ENCODE measurements at places on chromosomes 11 and 22.

DNA sequence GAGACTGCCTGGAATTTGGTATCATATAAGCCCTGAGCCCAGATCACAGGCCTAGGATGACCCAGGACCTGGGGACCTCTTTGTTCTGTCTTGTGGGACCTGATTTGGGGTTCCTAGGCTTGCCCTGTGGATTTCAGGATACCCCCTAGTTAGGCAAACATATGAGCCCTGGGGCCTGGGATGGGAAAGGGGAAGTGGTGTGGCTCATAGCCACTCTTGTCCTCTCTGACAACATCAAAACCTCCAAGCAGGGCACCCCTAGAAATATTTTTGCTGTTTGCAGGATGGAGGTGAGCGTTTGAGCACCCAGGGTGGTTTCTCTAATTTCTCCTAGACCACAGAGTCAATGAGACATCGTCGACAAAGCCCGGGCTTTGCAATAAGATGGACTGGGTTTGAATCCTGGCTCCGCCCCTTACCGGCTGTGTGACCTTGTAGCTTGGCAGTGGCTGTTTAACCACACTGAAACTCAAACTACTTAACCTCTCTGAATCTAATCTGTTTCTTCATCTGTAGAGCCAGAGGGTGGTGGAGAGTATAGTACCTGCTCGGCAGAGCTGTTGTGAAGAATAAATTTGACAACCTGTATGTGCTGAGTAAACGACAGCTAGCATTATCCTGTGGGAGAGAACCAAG is 5.3 kb upstream of the LRRC10B start:
- DNase-seq = peak; percentile 68

DNA sequence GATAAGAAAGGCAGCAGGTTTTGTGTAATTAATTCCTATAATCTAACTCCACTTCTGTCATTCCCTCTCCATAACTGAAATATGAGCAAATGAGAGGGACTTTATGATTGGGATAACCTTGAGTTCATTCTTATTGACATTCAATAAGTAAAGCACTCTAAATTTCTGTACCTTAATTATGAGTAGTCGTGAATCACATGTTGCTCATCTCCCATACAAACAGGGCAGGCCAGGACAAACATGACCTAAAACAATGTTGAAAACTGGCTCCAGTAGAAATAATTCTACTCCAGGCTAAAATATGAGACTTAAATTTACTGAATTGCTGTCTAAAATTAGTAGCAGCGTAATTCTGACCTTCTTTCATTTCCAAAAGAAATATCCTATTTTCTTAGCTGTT is 505.4 kb downstream of the NELL1 start:
- DNase-seq = no peak

GRCh38 chr11:103811870-103812455 is 224.5 kb upstream of the DDI1 start:
- DNase-seq = no peak

DNA sequence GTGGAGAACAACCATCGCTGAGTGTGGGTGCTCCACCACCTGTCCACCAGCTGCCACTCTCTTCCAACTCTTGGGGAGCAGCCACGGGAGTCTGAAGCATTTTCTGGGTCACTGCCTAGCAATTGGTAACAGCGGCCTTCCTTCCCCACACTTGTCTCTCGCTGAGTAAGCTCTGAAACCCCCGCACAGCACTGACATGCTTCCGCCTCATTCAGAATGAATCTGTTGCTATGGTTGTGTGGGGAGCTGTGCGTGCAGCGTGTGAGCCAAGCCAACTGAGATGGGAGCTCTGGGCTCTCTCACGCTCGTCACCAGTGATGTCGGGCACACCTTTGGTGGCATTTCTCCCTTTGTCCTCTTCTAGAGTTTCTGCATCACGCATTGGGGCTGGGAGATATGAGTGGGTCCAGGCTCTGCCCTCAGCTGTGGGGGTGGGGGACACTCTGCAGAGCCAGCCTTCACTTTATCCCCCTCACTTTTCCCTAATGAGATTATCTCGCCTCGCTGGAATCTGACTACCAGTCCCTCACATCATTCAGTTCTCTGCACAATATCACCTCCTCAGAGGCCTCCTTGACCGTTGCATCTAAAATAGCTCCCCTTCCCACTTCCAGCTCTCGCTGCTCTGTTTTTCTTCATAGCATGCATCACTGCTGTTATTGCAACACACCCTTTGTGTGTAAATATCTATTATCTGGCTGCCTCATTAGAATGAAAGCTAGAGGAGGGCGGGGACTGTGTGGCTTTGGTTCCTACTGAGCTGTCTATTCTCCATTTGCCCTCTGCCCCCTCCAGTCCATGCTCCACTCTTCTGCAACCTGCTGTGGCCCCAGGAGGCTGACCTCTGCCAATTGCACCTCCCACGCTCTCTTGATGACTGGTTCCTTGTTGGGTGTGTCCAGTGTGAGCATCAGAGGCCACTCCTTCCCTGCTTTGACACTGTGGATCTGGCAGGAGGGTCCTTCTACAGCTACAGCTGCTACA is 569.9 kb upstream of the CADM1 start:
- no peak for DNase-seq

DNA sequence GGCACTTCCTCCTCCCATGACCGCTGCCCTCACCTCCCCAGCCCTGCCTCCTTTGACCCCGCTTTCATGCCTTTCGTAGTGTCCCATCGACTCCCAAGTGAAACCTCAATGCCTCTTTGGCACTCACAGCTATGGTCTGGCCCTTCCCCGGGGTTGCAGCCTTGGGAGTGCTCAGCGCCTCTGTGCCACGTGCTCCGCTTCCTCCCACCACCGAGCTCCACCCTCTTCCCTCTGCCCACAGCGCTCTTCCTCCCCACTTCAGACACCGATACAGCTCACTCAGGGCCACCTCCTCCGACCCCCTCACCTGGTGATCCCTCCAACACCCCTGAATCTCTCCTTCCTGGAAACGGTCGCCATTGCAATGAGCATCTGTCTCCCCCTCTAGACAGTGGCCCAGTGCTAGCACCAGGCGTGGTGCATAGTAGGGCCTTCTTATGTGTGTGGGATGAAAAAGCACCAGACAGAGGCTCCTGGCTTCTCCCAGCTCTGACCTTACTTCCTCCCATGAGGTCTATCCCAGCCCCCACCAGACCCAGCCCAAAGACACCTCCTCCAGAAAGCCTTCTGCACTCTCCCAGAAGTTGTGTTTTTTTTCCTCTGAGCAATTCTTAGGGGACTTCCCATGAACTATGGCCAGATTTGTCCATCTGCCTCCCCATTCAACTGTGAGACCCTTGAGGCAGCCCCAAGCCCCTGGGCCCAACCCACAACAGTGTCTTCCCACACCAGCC is 16.4 kb upstream of the SCGB1A1 start:
- peak; percentile 41 for DNase-seq

GRCh38 chr22:48699511-48699910 is 1128.2 kb downstream of the BRD1 start:
- no peak for DNase-seq

DNA sequence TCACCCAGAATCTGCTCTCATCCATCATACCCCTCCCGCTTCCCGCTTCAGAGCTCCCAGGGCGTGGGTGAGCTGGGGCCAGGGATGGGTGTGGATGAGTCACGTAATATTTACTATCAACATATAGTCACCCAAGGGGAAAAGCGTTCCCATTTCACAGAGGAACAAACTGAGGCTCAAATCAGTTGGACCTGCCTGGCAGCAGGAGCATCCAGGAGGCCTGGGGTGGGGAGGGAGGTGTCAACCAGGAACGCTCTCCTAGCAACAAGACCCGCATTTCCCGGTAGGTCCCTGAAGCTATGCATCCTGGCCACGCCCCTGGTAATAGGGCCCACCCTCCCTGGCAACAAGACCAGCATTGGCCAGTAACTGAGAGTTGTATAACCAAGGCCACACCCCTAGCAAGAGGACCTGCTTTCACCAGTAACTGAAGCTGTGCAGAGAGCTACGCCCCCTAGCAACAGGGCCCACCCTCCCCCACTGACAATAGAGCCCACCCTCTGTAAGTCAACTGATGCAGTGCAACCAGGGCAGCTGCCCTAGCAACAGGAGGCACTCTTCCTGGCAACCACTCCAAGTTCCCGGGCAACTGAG is 32.7 kb upstream of the TXNRD2 start:
- peak; percentile 94 for DNase-seq

DNA sequence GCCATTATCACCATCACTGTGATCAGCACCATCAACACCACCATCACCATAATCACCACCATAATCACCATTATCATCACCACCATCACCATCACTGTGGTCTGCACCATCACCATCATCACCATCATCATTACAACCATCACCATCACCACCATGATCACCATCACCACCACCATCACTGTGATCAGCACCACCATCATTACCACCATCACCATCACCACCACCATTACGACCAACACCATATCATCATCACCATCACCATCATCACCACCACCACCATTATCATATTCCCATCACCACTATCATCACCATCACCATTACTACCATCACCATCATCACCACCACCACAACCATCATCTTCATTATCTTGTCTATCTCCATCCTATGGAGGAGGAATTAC is 125.2 kb downstream of the PHF21B start:
- DNase-seq = no peak

All from Jurkat, Clone E6-1 (cell line).